ENCODE measurements at places on chromosomes 4 and X.

- DNase-seq: no peak
Observed at GRCh38 chr4:180058691-180059215, 2184.4 kb upstream of the TENM3 start.

DNA sequence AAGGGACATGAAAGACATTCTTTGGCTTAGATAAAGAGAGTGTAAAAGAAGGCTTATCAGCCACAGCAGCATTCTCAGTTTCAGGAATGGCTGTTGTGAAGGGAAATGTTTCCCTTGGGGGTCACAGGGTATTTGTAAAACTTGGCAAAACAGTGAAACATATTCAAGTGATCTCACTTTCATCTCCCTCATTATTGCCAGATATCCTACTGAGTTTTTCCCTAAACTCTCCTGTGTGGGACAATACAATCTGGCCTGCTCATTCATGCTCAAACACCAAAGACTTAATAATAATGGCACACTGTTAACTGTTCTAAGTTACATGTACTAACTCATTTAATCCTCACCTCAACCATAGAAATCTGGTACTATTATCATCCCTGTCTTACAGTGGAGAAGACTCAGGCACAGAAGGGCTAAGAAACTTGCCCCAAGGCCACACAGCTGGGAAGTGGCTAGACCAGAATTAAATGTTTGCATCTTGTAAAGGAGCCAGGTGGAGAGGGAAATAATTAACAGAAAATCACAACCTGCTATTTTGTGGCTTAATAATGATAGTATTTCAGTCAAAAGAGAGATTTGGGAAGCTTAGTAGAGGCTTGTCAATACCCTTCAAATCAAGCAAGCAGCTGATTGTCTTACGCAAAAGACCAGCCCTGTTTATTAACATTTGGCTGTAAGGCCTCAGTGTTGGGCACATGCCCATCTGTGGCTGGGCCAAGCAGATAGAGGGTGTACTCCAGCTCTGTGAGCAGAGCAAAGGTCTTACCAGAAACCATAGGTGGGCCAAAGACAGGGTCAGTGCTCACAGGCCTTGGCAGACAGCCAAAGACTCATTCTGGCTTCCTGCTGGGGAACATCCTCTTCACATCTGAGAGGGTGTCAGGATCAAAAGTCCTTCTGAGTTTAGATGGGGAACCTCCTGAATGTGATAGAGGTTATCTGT, 17.3 kb downstream of the SMPX start:
- DNase-seq: no peak

DNA sequence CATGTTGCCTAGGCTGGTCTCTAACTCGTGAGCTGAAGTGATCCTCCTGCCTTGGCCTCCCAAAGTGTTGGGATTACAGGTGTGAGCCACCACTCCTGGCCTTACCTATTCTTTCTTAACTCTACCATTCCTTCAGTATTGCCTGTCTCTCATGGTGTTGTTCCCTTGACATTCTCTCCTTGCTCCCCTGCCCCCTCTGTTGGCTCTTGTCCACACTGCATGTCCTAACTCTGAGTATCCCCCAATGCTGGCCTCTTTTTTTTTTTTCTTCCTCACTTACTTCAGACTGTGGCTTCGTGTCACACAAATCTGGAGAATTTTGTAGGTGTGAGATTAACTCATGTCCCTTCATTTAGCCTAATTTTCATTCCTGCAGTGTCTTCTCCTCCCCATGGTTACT, 22.9 kb upstream of the FRMPD4 start:
- no peak for DNase-seq

DNA sequence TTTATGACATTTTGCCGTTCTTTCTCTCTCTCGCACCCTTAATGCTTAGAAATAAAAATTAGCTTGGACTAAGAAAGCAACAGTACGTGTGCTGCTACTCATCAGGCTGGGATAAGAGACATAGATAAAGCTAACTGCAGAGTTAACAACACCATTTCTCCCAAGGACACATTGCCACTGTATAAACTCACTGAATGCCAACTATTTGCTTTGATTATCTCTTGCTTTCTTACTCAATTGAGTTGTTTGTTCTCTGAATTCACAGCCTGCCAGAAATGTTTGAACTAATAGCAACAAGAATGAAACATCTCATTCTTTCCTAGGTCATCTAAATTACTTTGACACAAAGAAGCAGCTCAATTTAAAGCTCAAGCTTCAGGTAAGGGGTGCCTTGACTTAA, 34.6 kb downstream of the F8 start:
- DNase-seq: no peak

- no peak for DNase-seq
Observed at GRCh38 chr4:172758586-172759340, 409.8 kb upstream of the GALNT7 start.

DNA sequence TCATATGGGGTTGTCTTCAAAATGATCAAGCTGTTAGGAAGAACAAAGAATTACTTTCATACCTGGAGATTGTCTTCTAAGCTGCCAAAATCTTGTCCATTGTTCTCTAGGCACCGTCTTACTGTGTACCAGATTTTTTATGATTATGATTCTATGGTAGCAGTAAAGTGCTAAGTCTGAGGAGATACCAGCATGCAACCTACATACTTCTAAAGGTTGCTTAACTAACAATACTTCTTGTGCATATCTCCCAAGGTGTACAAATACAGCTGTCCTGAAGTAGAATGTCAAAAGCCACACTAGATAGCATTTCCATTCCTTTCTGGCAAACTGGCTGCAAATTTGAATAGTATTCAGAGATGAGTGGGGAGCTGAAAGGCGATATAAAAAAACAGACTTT, 62.6 kb upstream of the FBXW7 start:
- no peak for DNase-seq

GRCh38 chr4:23006756-23007155, 314.0 kb downstream of the GBA3 start:
- no peak for DNase-seq

DNA sequence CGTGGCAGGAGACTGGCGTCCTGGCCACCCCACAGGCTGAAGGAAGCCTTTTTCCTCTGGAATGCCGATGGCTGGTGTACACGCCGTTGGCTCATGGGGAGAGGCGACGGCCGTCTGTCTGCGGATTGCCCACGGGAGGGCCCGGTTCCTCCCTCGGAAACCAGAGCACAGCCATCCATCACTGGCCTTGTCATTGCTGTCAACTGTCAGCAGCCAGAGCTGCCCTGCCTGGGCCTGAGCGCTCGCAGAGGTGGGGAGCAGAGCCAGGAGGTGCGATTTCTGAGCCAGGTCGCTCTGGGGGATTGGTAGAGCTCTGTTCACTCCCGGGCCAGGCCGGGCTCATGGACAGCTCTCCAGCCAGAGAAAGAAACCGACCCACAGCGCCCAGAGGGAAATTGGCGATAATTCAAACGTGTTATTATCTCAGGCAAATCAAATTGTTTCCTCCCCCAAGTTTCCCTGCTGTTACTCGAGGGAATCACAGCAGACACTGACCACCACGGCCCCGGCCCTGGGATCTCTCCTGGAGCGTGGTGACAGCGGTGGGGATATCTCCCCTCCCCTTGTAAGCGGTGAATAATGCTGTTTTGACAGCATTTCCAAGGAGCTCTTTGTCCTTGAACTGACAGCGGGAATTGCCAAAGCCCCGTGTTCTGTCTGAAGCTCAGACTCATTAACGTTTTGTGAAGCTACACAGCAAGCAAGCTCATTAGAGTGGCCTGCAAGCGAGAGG, 220.9 kb upstream of the PSAPL1 start:
- DNase-seq: no peak

GRCh38 chr4:48483006-48483776, at the start of gene SLC10A4:
Gene SLC10A4 (plus strand): TSS chr4:48483343. CDS start chr4:48483562, 219 bp downstream.
- no peak for DNase-seq

- no peak for DNase-seq
Observed at GRCh38 chr4:139167774-139168444, 9.1 kb downstream of the ELF2 start.

DNA sequence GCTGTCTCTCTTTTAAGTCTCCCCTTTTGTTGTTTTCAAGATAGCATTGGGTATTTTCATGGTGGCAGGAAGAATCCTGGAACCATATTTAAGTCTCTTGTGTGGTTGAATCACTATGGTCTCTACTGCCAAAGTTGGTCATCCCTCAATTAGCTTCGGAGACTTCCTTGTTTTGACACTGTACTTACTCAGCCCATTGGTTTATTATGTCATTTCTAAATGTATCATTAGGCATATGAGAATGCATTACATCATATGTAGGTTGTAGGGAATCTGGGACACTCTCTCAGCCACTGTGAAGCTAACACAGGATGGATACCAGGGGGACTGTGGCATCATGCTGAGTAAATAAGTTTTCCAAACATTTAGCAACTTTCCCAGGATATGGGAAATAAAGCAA, 211.8 kb downstream of the DTHD1 start:
- DNase-seq: no peak

DNA sequence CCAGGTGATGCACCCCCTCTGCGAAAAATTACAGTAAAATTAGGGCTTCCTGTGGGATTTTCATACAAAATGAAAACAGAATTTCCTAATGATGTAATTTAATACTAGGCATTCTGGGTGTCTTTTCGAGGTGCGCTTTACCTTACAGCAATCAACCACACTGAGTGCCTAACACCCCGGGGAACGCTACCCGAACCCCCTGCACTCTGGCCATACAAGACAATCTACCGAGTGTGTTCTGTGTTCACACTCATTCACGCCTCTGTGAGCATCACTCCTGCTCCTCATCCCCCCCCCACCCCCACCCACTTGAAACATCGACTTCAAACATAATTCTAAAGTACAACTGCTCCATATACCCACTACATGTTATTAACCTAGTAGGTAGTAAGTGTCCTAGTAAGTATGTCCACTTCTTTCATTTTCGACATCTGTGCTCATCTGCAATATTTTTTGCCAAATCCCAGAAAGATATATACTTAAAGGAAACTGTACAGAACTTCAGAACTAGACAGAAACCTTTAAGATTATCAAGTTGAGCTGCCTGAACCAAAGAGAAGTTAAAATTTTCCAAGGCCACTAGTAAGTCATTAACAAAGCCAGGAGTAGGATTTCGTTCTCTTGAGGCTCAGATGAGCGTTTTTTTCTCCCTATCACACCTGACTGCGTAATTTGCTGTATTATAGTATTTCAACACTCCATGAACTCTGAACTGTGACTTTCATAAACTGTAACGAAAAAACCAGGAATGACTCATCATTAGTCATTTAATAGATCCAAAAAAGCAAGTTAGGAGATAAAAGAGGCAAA, 80.0 kb downstream of the FAT1 start:
- no peak for DNase-seq

DNA sequence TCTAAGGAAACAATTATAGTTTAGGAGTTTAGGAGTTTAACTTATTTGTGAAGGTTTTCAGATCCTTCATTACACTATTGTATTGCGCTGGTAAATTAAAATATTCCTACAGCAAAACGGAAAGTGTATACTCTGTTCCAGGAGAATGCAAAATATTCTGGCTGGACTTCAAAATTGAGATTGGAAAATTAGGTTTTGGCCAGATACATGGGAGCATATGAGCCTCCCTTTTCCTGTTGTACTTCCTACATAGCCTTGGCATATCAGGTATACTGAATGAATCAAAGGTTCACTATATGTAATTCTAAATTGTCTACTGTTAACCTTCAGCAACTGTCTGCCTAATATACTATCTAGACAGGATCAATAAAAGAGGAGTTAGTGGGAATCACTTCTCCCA, 25.2 kb upstream of the GRIA2 start:
- DNase-seq: no peak

- peak; percentile 56 for DNase-seq
Observed at GRCh38 chr4:153204728-153205648, 745 bp downstream of the TRIM2 start.

- no peak for DNase-seq
Observed at GRCh38 chr4:40918330-40918729, 168.6 kb downstream of the NSUN7 start.

- DNase-seq: no peak
Observed at GRCh38 chrX:20032201-20032600, 41.3 kb upstream of the BCLAF3 start.

DNA sequence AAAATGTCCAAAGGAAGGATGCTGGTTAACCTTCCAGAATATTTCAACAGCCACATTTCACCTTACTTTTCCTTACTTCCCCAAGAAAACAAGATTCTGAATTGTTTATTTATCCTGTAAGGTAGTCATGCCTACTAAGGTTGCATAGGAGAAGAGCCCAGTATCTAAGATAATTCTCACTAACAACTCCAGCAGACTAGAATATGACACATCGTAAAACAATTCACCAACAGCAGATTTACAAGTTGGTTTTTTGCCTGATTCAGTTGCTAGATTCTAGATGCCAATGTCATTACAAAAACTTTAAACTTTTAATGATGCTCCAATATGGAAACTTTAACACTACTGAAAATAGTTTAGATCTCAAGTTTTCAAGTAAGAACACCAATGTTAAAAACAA, 176.4 kb downstream of the IL13RA2 start:
- DNase-seq: no peak

DNA sequence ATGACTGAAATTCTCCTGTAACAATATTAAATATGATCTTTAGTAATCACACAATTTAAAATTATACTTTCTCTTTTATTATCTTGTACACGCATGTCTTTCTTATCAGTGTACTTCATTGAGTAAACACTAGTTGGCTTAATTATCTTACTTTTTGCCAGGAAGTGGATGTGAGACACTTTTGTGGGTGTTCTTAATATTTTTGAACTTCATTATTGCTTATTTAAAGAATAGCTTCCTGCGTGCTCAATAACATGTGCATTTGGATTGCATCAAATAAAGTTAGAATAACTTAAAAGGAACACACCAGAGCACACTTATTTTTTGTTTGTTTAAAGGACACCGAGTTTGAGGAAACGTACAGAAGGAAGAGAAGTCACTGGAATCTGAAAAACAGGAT, 128.5 kb upstream of the VEGFC start:
- no peak for DNase-seq

DNA sequence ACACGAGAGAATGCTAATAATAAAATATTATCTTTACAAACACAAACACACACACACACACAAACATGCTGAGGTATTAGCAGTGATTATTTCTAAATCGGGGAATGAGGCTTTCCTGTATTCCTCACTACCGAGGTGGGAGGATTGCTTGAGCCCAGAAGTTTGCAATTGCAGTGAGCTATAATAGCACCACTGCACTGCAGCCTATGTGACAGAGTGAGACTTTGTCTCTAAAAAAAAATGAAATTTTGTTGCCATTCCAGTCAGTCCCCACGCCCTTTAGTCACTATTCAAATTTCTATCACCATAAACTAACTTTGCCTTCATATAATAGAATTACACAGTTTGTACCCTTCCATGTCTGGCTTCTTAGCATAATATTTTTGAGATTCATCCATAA, 456.5 kb upstream of the CPEB2 start:
- DNase-seq: no peak

DNA sequence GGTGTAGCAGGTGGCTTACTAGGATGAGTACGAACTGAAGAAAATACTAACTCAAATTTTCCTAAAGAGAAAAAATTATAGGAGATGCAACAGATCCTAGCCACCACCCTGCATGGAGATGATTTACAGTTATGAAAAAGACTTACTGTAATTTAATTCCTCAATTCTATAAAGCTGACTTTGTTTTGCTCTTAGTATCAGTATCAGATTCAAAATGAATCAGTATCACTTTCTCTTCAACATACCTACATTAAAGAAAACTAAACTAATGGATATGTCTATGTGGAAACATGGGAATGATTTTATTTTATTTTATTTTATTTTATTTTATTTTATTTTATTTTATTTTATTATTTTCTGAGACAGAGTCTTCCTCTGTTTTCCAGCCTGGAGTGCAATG, 525.8 kb downstream of the NLGN4X start:
- no peak for DNase-seq

- no peak for DNase-seq
Observed at GRCh38 chr4:182344968-182345367, 101.8 kb downstream of the TENM3 start.

Measured in T-helper 22 cell (primary cell).